Activated CD4-positive, alpha-beta T cell treated with anti-CD3 and anti-CD28 coated beads, Interleukin-2, amount 50 U/mL, for 4 hours (primary cell): ENCODE measurements at places on chromosomes 6 and 20.

- no peak for DNase-seq
These were observed 180.9 kb downstream of the KIF16B start for GRCh38 chr20:16392346-16392745.

DNA sequence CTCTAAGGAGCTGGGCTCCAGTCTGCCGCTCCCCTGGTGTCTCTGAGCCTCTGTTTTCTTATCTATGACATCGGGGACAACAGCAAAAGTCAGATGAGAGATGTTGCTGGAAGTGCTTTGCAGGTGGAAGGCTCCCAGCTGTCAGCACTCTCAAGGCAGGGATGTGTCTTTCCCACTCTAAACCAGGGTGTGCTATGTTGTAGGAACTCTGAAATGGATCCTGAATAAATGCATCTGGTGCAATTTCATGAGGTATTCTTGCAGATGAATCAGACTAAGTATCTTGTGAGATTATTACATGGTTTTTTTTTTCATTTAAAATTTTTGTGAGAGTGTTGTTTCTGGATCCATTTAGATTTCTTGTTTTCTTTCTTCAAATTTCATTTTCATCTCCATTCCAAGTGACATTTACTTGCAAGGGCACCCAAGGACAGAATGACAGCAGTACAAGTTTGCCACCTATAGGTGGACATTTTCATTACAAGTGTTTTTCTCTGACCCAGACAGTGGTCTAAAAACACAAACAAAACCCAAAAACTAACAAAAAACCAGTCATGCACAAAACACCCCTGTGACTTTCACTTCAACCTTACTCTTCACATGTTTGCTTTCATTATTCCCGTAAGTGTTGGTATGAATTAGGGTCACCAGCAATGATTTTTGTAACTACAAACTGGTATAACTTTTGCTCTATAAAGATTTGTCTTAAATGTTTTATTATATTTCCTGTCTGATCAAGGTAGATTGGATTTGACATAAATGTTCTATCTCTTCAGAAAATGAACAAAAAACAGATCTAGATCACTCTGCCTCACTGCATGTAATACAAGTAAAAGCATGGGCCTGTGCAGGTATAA, 14.7 kb upstream of the SIM1 start:
- DNase-seq: no peak

- DNase-seq: no peak
These were observed 2.0 kb downstream of the HEY2 start for GRCh38 chr6:125751334-125751916.

- no peak for DNase-seq
These were observed 306.5 kb upstream of the MAP3K7 start for GRCh38 chr6:90893400-90893799.

DNA sequence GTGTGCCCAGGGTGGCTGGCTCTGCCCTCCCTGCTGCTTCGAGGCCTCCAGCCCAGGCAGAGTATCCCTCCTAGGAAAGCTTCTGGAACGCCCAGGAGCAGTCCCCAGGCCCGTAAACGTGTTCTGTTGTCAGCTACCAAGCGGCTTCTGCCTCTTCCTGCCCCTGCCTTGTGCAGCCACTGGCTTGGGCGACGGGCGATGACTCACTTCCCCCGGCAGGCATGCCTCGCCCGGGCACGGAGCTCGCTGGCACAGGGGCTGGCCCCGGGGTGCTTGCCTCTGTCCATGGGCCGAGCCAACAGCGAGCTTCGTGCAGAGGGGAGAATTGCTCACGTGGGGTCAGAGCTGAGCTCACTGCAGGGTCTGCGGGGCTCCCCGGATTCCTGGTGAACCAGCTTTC, 86.7 kb upstream of the THBS2 start:
- no peak for DNase-seq

DNA sequence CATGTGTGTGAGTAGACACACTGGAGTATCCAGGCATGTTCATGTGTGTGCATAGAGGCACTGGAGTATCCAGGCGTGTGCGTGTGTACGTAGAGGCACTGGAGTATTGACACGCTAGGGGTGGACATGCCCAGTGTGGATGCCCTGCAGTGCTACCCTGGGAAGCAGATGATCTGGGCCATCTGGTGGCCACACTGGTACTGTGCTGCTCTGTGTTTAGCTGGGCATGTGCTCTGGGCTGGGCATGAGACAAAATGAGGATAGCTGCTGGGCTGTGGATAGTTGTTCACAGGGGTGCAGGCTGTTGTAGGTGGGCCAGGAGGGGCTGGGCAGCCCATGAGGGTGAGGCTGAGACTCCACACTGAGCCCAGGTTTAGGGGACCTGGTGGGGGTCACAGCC, 24.0 kb upstream of the NPBWR2 start:
- DNase-seq: no peak
